ENCODE measurements at places on chromosomes 3 and 15. TPM values are rescaled to one million over a fixed set of nuclear protein-coding genes. Genes with fewer than 3 reads are reported as not detected.

GRCh38 chr3:71244153-71244825, 339.2 kb downstream of the FOXP1 start:
- DNase-seq, result no peak

- no peak for DNase-seq
Observed at GRCh38 chr15:55782901-55783300, 39.9 kb upstream of the PRTG start.

DNA sequence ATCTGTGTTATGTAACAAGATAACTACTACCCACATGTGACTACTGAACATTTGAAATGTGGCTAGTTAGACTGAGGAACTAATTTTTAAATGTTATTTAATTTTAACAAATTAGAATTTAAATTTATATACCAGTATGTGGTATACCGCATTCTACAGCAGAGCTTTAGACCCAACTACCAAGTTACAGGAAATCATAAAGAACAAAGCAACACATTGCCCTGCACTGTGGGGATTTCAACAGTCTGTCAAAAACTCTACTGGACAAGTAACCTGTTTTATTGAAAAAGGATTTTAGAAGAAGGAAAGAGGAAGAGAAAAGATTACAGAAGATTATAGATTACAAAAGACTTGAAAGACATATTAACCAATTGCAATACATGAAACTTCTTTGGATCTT, 64.9 kb downstream of the DPH6 start:
- DNase-seq, result no peak

DNA sequence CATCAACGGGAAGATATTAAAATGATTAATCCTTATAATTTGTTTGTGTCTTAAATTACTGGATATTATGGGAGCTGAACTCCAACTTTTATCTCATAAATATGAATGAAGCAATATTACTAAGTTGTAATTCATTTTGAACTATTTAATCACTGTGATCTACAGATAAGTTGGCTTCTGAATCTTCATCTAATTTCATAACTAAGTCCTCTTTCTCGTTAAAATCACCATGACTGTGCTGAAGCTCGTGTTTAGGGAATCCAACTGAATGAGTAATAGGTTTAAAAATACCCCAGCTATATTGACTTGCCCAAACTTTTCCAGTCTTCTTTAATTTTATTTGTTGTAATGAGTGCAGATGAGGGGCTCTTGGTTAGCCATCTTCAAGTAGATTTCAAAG, 14.1 kb downstream of the MDFIC2 start:
- DNase-seq, result no peak

DNA sequence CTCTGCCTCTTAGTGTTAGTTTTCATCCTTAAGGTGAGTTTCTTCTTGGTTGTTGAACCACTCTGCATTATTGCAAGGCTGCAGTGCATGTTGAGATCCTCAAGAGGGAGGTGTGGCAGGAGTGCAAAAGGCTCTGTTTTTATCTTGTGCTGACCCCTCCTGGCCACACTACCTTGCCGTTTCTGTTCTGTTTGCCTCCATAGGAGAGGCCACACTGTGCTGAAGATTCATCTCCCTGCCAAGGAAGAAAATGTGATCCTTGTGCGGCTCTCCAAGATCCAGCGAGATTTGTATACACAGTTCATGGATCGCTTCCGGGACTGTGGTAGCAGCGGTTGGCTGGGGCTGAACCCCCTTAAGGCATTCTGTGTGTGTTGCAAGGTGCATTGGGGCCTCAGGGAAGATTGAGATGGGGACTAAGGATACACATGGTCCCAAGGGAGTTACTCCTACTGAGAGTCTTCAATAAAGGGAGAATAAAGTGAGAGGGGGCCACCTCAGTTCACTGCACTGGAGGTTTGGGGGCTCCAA, 33.0 kb upstream of the TEX264 start:
- DNase-seq, result no peak

DNA sequence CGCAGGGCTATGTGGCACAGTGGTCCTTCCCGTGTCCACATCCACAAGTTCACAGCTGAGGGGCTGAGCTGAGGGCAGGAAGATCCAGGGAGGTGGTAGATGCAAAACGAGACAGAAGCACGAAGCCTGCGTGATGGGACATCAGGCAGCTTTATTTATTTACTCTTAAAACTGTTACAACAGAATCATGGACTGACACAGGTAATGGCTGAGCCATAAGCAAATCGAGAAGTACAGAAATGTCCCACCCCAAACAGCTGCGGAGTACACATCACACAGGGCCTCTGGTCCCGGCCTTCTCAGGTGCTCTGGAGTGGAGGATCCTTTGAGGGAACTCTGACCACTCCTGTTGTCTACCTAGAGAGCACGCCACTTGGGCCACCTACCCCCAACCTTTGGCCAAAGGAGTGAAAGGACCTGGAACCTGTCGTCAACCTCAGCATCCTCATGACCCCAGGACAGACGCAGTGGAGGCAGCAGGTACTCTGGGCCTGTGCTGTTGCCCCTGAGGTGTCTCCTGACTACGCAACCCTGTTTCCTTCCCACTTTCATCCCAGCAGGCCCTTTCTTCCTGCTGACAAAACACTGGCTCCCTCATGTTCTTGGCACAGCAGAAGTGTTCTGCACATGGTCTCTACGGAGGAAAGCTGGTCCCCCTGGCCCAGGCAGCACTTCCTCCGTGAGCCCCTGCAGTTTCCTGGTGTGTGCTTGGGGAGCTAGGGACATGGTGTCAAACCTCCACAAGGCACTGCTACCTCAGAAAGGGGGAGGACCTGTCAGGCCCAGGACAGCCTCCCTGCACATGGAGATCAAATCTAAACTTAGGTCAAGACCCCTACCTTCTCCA, 47.8 kb downstream of the DHX30 start:
- DNase-seq, result no peak

DNA sequence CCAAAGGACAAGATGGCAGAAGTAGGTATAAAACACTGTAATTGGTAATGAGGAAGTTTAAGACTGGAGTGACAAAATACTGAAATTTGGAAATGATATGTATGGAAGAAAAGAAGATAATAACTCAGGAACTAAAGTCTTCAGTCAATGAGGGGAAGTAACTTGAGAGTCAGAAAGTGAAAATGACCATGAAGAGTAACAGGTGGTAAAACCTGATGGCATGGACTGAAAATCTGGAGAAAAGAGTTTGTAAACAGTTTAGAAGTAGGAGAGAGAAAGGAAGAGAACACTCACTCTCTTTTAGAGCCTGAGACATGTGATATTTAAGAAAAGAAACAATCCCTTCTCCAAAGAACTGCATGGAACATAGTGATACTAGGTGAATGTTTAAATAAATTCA, 387.9 kb downstream of the PYDC2 start:
- DNase-seq, result no peak

- DNase-seq, result no peak
Observed at GRCh38 chr3:8555725-8556472, 54.3 kb downstream of the LMCD1 start.

DNA sequence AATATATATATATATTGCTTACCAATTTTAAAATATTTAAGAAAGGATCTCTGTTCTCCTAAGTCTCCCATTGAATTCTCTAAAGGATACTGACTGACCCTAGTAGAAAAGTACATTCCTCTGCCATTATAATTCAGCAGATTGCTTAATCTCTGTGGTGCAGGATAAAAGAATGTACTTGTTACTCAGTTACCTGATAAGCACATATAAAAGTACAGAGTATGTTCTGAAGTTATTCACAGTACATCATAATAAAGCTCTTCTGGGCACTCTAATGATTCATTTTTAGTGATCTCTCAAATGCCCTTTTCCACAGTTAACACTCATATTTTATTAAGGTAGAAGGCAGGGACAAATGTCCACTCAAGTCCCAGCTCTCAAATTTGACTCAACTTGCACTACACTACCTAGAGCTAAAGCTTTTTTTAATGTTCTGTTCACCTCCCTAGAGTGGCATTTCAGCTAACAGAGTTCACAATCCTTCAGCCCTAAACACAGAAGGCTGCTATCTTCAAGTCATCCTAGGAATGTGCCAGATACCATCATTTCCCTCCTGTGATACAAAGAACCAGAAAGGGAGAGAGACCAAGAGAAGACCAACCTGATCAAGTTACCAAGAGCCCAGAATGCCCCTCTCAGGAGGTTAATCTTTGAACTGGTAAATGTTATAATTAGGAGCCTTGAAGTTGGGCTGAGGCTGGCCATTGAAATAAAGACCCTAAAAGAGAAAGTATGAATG, 53.3 kb downstream of the MEIS2 start:
- peak; percentile 19 for DNase-seq

- no peak for DNase-seq
Observed at GRCh38 chr3:39428745-39429201, 22.3 kb downstream of the RPSA start.

DNA sequence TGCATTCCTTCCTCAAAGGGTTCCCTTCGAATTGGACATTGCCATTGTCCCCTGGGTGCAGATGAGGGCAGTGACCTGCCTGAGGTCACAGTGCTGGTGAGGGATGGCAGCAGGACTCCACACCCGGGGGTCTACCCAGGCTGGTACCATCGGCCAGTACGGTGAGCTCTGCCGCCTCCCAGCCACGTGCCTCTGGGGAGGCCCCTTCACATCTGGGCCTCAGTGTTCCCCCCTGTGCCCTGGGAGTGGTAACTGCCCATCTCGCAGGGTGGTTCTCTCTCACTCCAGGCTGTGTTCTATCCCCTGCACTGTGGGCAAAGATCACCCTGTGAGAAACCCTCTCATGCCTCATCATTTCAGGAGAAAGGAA, 99.4 kb upstream of the IQSEC1 start:
- DNase-seq, result no peak

Gene GOLGA6D
- not detected for polyA plus RNA-seq

Gene SEMA3B
- polyA plus RNA-seq, result 59.0 TPM

Gene TARS3
- 4.6 TPM for polyA plus RNA-seq

Gene CLDN16
- not detected for polyA plus RNA-seq
